ENCODE measurements at places on chromosomes 3 and 15.
A peak's percentile ranks its signal among the peaks of the same experiment; 100 is the strongest.

GRCh38 chr3:54653456-54654195 lies 274.2 kb downstream of the LRTM1 start:
- DNase-seq, result no peak

DNA sequence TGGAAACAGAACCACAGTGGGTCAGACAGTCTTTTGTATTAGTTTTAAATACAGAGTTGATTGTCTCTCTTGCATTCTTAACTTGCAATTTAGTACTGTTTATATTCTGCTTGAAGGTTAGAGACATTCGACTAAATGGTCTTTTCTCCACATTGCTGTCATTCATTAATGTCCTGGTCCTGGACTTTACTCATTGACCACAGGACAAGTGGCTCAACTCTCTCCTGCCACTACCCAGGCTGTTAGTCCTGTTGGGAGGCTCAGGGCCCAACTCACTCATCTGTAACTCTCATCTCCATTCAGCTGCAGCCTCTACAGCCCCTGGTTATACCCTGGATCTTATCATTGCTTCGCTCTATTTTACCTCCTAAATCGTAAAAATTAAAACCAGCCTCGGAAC lies 427.4 kb downstream of the LPP start:
- DNase-seq, result no peak

- DNase-seq, result no peak
These were observed 97.9 kb upstream of the PFN2 start for GRCh38 chr3:150068440-150069153.

GRCh38 chr3:107236655-107237337 lies 140.4 kb upstream of the CCDC54 start:
- no peak for DNase-seq

GRCh38 chr3:74435631-74436030 lies 178.8 kb downstream of the CNTN3 start:
- no peak for DNase-seq

DNA sequence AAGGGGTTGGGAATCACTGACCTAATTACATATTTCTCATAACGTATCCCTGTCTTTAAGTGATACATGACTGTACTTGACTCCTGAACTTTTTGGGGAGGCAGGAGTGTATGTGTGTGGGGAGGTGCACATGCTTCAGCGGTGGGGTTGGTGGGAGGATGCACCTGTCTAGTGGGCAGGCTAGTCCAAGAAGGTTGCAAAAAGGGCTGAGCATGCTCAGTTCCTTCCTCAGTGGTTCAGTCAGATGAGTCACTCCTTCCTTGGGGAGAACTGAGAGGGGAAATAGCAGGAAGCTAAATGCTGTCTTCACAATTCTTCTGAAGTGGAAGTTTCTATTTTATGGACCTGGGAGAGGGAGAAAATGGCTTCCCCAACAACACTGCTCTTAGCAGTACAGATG lies 24.6 kb upstream of the AP4E1 start:
- no peak for DNase-seq

DNA sequence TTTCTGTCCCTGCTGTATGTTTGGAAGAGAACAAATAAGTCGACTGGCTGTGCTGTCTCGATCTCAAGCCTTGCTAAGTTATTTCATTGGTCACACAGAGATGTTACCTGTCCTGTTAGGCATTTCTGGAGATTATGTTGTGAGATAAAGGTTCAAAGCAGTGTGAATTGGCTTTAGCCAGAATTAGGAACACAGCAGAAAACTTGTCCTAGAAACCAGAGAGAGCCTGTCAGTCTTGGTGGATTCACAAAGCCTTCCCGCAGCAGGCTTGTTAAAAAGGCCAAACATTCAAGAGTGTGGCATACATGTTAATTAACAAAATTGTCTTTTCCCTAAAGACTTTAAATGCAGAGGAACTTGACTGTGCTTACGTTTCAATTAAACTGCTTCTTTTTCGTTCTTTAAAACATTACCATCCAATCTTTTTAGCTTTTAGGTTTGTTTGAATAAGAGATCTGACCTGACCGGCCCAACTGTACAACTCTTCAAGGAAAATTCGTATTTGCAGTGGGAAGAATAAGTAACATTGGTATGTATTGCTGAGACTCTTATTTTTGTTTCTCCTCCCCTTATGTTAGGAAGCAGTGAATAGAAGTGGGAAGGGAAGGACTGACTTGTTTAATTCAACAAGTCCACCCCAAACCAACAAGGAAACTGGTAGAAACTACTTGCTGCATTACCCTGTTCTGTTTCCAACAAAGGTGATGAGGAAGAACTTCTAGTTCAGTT lies 25.2 kb downstream of the ABHD2 start:
- no peak for DNase-seq

DNA sequence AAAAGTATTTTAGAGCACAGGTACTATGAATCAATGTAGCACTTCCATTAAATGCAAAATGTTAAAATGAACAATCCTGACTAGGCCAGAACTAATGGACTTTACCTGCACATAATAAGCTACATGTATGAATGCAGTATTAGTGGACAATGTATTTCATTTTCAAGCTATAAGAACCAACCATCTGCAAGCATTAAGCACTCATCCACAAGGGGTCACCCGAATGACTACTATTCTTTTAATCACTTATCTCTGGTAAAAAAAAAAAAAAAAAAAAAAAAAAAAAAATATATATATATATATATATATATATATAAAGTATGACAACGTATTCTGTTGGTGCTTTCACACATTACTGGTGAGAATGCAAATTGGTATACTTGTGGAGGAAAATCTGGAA lies 7.2 kb downstream of the HERC1 start:
- DNase-seq, result peak; percentile 72

DNA sequence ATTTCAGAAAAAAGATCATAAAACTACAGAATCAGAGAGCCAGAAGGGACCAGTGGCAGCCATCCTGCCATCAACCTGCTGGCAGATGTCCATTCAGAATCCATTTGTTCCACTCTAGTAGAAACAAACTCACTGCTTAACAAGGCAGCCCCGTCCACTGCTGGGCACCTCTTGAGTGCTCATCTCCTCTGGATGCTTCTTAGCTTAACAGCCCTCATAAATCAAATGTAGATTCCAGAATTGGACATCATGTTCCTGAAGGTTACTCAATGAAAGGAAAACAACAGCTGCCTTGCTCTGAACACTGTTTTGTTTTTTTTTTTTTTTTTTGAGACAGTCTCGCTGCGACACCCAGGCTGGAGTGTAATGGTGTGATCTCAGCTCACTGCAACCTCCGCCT lies 37.3 kb downstream of the ABCC5 start:
- no peak for DNase-seq

DNA sequence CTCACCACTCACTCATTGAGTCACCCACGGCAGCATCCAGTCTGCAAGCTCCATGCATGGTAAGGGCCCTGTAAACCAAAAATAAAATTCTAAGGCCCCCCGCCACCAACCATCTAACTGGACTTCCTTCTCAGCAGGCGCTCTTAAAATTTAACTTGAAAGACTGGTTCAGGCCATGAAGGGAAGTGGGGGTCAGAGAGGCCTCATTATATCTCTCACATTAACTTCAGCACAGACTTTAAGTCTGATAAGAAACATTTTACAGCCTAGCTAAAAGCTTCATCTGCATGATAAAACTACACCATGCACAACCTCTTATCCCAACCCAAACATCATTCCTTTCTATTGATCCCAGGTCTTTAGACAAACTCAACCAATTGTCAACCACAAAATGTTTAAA lies 38.5 kb downstream of the FBLN2 start:
- DNase-seq, result no peak

GRCh38 chr3:13706886-13707285 lies 158.0 kb downstream of the FBLN2 start:
- no peak for DNase-seq

DNA sequence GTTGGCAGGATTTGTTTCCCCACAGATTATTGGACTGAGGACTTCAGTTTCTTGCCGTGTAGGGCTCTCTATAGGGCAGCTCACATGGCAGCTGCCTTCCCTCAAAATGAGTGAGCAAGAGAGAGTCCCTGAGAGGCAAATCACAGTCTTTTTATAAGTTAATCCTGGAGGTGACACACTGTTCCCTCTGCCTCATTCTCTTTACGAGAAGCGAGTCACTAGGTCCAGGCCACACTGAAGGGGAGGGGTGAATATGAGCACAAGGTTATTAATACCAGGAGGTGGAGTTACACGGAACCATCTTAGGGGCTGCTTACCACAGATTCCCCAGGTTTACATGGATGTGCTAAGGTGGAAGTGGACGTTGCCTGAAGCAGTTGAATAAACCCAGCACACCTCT lies 77.0 kb downstream of the LPP start:
- DNase-seq, result no peak

GRCh38 chr3:194739498-194740284 lies 54.0 kb downstream of the FAM43A start:
- no peak for DNase-seq

DNA sequence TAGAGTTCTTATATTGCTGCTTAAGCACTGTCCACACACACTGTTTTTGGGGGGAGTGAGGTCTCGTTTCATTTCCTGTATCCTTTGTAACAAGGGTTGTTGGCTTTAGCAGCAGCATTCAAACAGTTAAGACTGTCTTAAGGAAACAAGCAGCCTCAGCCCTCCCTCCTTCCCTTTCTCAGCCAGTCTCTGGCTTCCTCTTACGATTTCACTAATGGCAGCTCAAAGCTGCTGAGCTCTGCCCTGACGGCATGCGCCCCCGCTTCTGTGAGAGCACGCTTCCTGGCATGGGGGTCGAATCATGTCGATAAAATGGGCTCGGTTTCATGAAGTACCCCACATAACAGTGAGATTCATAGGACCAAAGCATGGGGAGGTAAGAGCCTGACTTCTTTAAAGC lies 105.0 kb downstream of the KLHL25 start:
- DNase-seq, result no peak

DNA sequence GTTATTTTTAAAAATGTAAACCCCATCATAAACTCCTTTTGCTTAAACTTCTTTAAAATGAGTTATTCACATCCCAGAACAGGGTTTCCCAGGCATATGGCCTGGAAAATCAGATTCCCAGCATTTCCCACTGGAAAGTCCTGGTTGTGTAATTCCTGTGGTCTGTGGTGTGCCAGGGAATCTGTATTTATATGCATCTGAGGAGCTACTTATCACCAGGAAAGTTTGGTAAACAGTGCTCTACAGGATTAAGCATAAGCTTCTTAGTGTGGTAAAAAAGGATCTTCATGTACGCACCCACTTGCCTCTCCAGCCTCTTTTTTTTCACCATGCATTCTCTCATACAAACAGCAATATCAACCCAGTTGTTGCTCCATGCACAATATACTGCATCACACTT lies 28.2 kb downstream of the MEIS2 start:
- DNase-seq, result no peak

GRCh38 chr15:52532427-52532826 lies 3.7 kb upstream of the MYO5A start:
- DNase-seq, result no peak

- no peak for DNase-seq
These were observed 329.2 kb upstream of the LRRC3B start for GRCh38 chr3:26293329-26293844.

DNA sequence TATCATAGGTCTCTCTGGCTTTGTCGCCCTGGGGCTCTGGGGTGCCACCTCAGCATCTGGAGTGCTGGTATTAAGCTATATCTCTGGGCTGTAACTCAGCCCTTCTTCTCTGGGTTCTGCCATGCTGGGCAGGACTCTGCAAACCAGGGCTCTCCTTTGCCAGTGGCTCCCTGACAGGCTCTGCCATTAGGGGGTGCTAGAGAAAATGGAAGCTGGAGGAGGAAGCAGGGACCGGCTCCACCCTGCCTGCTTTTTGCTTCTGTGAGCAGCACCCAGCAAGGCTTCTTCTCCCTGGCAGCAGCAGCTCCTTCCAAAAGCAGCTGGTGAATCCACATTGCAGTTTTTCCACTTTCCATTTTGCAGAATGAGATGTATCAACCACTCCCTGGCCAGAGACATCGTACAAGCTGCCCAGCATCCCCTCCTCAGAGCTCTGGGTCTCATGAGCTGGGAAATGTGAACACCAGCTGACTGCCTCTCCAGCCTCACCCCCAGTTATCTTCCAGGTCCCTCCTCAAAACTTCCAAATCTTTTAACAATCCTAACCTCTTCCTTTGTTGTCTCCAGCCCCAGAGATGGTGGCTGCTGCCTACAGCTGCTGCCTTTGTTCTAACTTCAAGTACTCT lies 165.0 kb downstream of the ABHD5 start:
- peak; percentile 58 for DNase-seq

DNA sequence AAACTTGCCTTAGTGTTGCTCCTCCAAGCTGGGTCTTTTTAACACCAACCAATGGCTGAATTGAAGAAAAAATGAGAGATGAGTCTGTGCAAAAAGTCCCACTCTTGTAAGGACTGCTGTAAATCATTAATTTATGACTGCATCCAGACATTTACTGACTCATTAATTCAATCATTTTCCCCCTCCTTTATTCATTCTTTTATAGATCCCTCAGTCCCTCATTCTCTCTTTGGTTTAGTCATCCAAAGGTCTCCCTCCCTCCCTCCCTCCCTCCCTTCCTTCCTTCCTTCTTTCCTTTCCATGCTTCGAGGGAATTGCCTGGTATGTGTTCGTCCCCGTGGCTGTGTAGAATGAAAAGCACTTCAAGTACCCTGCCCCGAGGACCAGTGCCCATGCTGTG lies 35.3 kb upstream of the MRPS22 start:
- DNase-seq, result no peak

GRCh38 chr3:42042747-42043098 lies 48.4 kb upstream of the TRAK1 start:
- DNase-seq, result no peak

- no peak for DNase-seq
These were observed 931.6 kb upstream of the CFAP20DC start for GRCh38 chr3:59981377-59981776.

- peak; percentile 15 for DNase-seq
These were observed 50.6 kb downstream of the GMNC start for GRCh38 chr3:190811775-190812480.

DNA sequence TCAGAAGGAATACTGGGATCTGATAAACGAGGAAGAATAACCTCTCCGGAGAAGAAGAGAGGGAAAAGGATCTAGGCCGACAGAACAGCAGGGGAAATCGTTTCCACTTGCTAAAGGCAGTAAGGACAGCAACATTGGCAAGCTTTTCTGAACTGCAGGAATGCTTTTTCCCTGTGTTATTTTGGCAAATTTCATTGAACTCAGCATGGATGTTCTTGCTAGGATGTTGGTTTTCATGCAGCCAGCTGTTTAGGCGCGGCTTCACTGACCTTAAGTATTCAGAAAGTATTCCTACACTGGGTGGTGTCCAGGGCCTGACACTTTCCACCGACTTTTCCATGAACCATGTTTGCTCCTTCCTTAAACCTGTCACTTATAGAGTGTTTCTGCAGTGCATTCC lies 489.7 kb downstream of the CNTN3 start:
- no peak for DNase-seq

DNA sequence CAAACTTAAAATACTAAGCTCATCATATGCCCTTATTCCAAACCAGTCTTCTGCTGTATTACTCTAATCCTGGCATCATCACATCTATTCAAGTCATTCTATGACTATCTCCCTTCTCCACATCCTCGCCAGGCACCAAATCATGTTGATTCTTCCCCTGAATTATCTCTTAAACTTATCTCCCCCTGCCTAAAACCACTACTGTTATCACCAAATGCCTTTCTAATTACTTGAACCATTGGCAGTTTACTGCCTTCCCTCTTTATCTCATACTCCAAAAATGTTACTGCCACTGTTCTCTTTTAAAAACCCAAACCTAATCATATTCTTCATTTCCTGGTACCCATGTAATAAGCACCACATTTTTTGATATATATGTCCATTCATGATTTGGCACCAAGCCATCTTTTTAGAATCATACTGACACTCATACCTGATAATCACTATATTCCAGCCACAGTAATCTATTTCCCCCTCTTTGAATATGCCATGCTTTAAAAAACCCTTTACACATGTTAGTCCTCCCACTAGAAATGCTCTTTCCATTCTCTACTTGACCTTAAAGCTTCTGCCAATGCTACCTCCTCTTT lies 126.8 kb downstream of the PEAK1 start:
- peak; percentile 10 for DNase-seq
